ENCODE measurements at places on chromosomes 12 and 14.

- DNase-seq: no peak
Observed at GRCh38 chr12:61365001-61365400, 895.2 kb upstream of the USP15 start.

DNA sequence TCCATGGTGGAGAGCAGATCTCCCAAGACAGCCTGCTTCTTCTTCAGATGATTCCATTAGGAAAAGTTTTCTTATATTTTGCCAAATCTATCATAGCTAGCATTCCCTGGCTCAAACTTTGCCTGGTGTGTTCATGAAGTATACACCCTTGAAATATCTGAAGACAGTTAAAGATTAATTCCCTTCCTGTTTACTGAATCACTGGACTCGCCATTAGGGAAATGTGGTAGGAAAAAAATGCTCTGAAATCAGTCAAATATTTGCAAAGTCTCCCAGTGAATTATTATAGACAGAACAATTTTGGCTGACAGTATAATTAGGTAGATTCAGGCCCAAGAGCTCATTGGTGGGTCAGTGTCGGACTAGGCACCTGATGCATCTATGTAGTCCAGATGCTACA is 86.5 kb downstream of the PDZRN4 start:
- no peak for DNase-seq

DNA sequence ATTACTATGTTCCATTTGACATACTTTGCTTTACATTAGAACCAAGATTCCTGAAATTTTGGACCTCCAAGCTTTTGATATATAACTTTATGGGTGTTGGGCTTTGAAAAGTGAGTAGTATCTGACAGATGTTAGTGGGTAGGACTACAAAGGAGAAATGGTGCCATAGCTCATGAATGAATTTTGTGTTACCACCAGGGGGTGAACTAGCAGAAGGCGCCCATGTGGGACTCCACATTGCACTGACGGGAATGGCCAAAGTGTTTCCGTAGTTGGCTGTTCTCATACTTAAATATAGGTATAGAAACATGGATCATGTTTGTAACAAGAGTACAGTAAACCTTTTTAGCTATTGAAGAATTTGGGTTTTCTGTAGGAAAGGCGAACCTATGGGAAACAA is 337.5 kb downstream of the FLRT2 start:
- DNase-seq: no peak

DNA sequence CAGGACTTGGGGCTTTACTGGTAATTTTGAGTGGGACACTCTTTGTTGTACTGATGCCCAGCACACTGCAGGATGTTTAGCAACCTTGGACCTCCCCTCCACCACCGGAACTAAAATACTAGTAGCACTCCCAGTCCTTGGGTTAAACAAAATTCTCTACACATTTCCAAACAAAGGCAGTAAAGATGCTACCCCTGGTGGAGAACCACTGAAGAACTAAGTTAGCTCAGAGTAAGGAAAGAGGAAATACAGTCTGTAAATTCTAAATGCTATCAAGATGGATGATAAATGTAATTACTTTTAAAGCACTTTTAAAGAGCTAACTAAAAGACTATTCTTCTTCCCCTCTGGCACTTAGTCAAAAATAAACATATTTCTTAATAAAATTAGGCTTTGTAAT is 64.1 kb downstream of the LRP6 start:
- DNase-seq: no peak

GRCh38 chr14:46819117-46819516 is 167.5 kb upstream of the RPL10L start:
- no peak for DNase-seq

DNA sequence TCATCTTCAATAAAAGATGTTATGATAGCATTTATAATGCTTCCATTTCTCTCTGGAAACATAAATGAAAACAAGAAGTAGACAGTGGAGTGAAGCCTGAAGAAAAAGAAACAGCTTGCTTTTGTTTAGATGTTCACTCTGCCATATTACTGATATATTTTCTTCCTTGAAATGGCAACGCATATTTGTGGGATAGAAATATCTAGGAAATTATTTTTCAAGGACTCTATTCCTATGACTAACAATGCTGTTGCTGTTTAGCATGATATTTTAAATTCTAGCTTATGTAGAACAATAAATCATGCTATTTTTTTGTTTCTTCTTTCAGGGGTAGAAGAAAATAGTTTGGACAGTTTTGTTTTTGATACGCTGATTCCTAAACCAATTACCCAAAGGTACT is 359.0 kb downstream of the NAV3 start:
- no peak for DNase-seq

DNA sequence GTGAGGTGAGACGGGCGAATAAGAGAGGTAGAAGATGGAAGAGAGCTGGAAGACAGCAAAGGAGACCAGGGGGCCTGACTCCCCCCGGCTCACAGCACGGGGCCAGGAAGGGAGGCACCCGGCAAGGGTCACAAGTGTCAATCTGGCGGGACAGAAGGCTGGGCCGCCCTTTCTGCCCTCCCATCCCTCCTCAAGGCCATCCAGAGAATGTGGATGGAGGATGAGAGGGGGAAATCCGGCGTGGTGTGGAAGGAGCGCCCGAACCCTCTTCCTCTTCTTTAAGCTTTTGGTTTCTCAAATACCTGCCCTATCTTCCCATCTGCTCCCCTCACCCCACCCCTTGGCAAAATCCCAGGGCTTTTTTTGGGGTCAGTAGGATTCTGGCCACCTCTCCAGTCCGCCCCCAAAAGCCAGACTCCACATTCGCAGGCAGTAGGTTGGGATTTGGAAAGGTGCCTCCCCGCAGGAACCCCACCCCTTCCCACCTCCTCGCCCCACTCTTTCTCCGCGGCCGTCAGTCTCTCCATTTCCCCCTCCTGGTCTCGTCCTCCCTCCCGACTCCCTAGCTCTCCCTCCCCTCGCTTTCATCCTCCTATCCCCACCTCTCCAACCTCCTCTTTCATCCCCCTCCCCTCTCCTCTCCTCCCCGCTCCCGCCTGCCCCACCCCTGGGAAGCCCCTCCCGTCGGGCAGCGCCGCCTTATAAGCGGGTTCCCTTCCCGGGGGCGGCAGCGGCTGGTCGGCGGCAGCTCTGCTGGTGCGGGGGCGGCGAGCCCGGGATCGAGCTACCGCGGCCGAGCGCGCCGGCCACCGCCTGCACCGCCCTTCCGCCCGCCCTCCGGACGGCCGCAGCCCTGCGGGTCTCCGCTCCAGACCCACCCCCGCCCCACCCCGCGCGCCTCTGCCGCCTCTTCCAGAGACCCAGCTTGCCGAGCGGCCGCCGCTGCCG is at the start of gene PTMS:
PTMS (plus strand) TSS at position 730 of the 948 bp plus-strand sequence. CDS start 343 bp downstream, outside the sequence.
- peak; percentile 84 for DNase-seq

DNA sequence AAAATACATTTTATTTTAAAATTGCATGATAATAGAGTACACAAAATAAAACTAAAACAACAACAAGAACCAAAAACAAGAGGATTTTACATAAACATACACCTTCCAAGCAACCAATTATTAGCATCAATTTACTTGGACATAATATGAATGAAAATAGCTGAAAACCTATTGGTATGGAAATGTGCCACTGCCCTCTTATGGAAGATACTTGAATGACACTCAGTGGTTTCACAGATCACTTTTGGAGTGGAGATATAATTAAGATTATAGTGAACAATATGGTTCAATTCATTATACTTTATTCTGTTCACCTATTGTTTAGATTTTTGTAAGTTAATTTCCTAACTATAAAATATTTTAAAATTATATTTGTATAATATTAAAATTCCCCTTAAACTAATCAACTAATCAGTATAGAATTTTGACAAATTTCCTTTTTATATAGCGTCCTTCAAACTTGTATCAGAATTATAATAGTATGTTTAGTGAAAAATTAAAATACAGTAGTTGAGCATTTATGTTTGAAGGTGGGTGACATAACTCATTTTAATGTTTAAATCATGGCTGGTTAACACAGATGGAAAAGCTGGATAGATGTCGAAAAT is 70.1 kb downstream of the SLC6A15 start:
- DNase-seq: peak; percentile 58

- no peak for DNase-seq
Observed at GRCh38 chr12:104494137-104494792, 37.5 kb downstream of the CHST11 start.

GRCh38 chr12:89351489-89352241 is 636 bp downstream of the DUSP6 start:
- peak; percentile 43 for DNase-seq

DNA sequence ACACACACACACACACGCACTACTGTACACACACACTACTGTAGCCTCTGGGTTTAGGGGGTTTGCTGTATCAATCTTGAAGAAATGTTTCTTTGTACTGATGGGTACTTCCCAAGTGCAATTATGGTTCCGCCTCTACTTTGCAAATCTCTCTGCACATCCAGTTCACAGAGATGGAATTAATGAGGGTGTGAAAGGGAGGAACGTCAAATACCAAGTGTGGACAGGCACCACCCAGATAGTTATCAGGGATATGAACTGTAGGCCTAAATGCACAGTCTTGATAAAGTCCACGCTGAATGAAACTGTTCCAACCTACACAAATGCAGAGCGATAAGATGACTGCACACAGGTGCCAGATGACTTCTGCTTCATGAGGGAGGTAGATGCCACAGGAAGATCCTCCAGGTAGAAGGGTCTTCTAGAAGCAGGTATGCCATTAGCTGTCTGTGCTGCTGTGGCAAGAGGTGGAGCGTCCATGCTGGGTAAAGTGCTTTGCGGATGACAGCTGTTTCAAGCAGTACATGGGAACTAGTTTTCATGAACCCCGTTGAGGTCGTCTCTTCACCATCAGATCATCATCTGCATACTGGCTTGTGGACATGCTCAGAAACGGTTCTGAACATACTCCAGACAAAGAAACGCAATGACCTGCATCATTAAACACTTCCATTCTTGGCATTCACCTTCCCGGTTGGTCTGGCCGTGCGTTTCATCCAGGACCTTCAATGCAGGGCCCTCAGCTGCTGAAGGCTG is 314.3 kb upstream of the RTL1 start:
- DNase-seq: no peak

DNA sequence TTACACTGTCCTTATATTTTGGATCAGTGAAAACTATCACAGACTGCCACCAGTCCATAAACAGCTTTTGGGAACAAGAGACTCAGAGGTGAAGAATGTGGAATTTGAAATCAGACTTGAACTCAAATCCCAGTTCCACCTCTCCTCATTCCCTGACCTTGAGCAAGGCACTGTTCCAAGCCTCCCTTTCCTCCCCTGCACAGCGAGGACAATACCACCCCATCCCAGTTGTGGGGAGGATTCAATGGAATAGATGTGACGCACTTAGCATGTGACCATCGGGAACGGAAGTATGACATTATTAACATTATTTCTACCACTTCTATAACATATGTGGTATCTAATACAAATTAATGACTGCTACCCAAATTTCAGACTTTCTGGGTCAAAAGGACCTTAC is 63.5 kb downstream of the DPF3 start:
- DNase-seq: no peak

- DNase-seq: no peak
Observed at GRCh38 chr14:28763751-28764256, 2.8 kb upstream of the FOXG1 start.

GRCh38 chr12:34399631-34400410 is 377.5 kb downstream of the ALG10 start:
- DNase-seq: no peak

- no peak for DNase-seq
Observed at GRCh38 chr12:32788405-32788804, 32.7 kb upstream of the YARS2 start.

- DNase-seq: no peak
Observed at GRCh38 chr12:24083838-24084237, 134.4 kb upstream of the SOX5 start.

DNA sequence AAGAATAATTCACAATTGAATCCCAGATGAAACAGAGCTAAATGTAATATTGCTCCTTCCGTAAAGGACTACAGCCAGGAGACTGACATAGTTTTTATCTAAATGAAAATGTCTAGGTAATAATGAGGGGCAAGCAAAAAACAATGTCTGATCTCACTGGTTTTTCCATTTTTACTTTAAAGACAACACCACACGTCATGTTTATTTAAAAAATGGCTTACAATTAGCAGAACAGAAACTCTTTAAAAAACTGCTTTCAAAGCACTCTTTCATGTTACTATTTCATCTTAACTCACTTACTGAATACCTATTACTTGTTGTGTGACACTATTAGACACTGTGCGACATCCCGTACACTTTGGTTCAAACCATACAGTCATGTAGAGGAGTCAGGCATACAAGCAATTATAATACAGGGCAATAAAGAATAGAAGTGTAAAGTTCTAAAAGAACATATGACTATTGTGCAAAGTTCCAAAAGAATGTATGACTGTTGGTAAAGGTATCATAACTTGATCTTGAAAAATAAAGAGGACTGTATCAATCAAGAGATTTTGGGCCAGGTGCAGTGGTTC is 9.1 kb downstream of the BTBD7 start:
- no peak for DNase-seq

DNA sequence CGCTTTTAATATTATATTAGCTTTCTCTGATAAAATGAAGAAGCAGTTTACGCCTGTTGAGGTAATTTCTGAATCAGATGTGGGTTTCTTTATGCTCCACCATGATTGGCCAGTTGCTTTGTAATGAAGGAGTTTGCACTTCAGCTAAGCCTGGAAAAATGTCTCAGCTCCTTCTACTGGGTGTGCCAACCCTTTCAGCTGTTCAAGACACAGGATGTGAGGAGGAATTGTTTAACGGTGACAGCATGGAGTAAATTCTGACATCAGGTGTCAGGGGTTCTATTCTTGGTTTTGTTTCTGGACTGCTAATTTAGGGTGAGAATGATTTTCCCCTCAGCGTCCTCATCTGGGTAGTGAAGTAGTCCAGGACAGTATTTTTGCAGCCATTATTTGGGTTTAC is 43.5 kb downstream of the FLRT2 start:
- DNase-seq: peak; percentile 29

DNA sequence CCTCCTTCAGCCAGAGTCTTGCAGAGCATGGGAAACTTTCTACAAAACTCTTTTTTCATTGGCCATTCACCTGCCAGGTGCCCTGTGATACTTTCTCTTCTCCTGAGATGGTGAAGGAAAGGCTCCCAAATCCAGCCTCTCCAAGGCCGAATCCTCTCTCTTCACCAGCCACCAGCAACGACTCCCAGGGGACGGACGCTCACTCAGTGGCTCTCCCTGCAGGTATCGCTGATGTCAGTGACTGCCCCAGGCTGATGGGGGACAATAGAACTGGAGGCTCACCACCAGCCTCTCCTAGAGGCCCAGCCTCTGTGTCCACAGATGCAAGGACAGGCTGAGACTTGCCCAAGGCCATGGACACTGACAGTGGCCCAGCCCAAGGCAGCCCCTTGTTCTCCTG is 204.1 kb downstream of the BCL11B start:
- no peak for DNase-seq

- DNase-seq: no peak
Observed at GRCh38 chr12:68821357-68822188, 13.6 kb downstream of the MDM2 start.

GRCh38 chr14:23125011-23125410 is 6.0 kb upstream of the CEBPE start:
- no peak for DNase-seq

DNA sequence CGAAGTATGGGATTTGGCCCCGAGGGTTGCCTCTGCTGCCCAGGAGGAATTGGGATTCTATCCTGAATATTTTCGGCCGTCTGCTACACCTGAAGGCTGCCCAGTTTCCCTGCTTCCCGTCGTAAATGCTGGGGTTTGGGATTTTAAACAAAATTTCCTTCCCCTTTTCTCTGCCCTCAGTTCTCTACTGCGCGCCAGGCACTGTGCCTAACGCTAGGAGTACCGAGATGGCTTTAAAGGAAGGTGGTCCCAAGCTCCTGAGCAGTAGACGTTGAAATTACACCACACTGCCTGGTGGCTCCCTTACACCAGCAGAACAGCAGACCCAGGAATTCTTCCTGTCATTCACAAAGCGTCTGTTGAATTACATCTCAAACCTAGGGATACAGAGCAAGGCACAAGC is 566 bp upstream of the PRDM4 start:
- DNase-seq: peak; percentile 29

- DNase-seq: no peak
Observed at GRCh38 chr12:13277293-13277692, 80.8 kb downstream of the EMP1 start.

All from ELR (cell line).